Endothelial cell of umbilical vein (primary cell): ENCODE measurements at places on chromosomes 4 and X. TPM values are rescaled to one million over a fixed set of nuclear protein-coding genes. Genes with fewer than 3 reads are reported as not detected.

DNA sequence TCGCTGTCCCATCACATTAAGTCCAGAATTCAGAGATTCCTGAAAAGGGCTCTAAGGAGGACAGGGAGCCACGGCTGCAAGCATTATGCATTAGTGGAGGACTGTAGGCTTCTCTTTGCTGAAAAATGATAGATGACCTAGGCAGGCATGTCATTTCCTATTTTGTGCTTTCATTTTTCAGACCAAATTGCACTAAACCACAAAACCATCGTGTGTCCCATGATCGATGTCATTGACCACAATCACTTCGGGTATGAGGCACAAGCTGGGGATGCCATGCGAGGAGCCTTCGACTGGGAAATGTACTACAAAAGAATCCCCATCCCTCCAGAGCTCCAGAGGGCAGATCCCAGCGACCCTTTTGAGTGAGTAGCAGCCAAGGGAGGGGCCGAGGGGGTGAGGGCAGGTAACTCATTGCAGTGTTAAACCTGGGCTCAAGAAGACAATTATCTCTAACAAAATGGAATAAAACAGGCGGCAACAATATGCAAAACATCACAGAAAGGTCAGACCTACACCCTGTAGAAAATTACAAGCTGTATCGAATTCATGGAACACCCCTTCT is 355.2 kb upstream of the GALNT7 start:
- DNase-seq, result no peak

GRCh38 chrX:39652336-39652735 is 445.4 kb downstream of the BCOR start:
- peak; percentile 1 for DNase-seq

- no peak for DNase-seq
Measured at GRCh38 chr4:153706519-153706918, 22.4 kb downstream of the TLR2 start.

GRCh38 chr4:161952382-161952781 is 211.4 kb downstream of the FSTL5 start:
- DNase-seq, result peak; percentile 47

DNA sequence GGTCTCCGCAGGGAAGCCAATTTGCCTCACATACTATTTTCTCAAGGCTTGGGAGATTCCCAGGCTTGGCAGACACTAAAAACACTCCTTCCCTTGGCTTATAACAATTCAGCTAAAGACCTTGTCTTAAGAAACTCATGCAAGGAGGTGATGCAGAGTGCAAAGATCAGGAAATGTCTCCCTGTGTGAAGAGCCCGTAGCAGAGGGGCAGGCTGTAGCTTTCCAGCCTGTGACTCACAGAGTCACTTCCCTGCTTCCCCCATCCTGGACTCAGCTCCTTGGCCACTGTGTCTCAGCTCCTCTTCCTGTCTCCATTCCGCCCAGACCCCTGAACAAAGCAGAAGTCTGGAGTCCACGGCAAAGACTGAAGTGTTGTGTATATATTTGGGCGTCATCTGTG is 56.1 kb downstream of the KDR start:
- peak; percentile 95 for DNase-seq

DNA sequence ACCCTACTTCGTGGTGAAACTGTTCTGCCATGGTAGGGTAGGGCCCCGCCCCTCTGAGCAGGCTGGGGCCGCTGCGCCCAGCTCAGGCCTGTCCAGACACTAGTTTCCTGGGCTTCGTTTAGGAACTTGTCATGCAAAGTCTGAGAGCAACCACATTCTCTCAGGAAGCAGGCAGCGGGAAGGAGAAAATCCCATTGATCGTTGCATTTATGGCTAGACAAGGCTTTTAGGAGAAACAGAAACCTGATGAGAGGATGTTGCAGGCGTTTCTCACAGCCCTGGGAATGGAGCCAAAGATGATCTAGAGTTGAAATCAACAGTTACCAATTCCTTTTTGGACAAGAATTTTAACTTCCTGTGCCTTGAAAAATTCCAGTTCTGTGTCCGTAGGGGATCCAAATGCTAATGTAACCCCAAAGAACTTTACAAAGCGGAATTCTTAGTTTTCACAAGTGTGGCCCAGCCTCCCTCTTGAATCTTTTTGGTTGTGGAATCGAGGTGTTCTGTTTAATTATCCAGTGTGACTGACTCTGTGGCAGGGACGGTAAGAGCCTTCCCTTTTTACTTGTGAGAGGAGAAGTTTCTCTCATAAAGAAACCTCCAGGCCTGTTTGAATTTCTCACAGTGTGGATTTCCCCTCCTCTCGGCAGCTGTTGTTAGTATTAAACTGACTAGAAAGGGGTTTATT is 4.5 kb upstream of the CXCL9 start:
- DNase-seq, result peak; percentile 40

DNA sequence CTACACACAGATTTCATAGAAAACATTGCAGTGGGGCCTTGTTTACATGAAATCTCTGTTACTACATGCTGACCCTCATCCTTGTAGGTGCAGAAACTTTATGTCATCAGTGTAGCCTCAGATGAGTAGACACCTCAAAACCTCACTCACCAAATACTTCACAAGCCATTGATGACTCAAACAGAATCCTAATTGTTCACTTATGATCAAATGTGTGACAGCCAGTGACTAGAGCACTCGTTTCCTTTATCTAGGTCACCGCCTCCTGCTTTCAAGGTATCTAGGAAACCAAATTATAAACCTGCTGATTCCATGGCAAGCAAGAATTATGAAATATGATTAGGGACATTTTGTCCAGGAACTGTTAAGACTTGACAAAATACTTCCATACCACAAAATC is 255.8 kb upstream of the GPRIN3 start:
- no peak for DNase-seq

- DNase-seq, result no peak
Measured at GRCh38 chr4:160510928-160511327, 1408.0 kb downstream of the RAPGEF2 start.

DNA sequence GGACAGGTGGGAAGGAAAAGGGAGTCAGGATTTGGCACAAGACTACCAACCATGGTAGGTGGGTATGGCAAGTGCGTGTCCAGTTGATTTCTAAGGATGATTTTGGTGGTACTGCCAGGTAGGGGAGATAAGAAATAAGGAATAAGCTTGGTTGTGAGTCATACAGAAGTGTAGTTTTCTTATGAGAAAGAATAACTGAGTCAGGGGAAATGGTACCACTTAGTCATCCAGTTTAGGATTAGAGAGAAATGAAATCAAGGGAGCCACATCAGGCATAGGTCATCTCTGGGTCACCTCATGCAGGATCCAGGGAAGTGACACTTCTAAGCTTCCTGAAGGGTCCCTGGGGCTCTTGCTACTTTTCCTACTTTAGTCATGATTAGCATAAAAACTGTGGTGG is 107.1 kb upstream of the C1GALT1C1 start:
- peak; percentile 80 for DNase-seq

- DNase-seq, result no peak
Measured at GRCh38 chr4:34516524-34516923, 1727.8 kb downstream of the ARAP2 start.

- no peak for DNase-seq
Measured at GRCh38 chr4:174794543-174795094, 34.4 kb downstream of the GLRA3 start.

GRCh38 chr4:109701566-109702410 is 1.5 kb downstream of the CASP6 start:
- peak; percentile 39 for DNase-seq

- peak; percentile 33 for DNase-seq
Measured at GRCh38 chrX:37825215-37825842, 22.0 kb downstream of the DYNLT3 start.

DNA sequence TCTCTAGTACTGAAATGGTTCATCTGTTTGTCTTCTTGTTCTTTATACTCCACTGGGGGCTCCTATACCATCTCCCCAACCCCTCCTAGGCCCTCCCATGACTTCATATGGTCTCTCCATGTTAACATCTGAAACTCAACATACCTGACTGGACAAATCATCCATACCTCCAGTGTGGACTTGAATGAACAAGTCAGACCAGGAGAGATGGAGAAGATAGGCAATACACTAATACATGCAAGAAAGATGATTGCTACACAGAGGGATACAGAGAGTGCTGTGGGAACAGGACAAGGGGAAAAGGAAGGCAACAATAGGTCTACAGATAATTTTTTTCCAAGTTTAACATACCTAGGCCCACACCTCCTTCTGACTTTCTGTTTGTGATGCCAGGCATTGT is 175.1 kb downstream of the FHIP1A start:
- no peak for DNase-seq

DNA sequence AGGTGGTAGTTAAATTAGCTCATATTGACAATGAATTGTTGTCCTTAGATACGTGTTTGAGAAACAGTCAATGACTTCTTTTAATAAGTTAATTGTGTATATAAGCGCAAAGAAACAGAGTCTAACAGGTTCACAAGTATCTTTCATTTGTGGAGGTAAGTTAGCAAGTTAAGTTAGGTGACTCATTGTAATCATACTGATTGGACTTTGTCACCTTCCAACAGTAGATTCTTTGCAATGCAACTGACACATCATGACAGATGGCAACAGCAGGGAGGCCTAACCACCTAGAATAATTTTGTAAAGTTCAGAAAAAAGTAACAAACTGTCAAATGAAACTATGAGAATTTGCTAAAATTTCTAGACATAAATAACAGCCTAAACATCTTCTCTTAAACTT is 207.6 kb upstream of the PITX2 start:
- DNase-seq, result no peak

DNA sequence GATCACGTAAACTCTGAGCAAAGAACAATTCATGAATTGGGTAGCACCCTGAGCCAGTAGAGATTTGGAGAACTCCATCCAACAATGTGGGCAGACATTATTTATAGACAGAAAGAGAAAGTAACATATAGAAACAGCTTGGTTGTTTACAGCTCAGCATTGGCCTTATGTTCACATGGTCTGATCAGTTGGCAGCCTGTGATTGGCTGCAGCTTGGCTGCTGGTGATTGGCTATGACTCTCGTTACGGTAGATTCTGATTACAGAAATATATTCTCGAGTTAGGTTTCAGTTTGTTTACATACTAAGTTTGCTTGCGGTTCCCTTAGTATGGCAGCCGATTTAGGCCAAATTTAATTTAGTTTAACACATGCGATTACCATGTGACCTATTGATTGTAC is 663.4 kb downstream of the RAPGEF2 start:
- DNase-seq, result no peak

- no peak for DNase-seq
Measured at GRCh38 chr4:13142191-13142590, 341.9 kb downstream of the RAB28 start.

GRCh38 chr4:169410839-169411770 is 140.3 kb upstream of the SH3RF1 start:
- peak; percentile 18 for DNase-seq

DNA sequence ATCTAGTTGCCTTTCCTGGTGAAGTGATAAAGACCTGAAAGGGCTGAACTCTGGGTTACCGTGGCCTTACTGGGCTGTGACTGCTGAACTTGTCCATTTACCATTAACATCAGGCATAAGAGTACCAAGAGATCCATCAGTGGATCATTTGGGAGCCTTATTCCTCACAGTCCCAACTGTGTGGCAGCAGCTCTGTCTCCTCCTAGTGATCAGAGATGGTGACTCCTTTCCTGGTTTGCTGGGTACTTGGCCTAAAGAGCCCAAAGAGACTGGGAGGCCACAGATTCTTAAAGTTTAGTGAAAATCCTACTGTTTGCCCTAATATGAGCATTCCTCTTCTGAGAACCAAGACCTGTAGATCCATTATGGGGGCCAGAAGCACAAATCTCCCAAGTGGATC is 56.3 kb upstream of the ATP6AP2 start:
- no peak for DNase-seq

GRCh38 chrX:124938715-124939114 is 381.0 kb upstream of the TEX13C start:
- no peak for DNase-seq

GRCh38 chr4:139603576-139604410 is 47.8 kb upstream of the SETD7 start:
- peak; percentile 61 for DNase-seq

- DNase-seq, result no peak
Measured at GRCh38 chr4:22093126-22093525, 144.6 kb upstream of the KCNIP4 start.

GRCh38 chr4:169849456-169849855 is 91.7 kb upstream of the HPF1 start:
- DNase-seq, result no peak

DNA sequence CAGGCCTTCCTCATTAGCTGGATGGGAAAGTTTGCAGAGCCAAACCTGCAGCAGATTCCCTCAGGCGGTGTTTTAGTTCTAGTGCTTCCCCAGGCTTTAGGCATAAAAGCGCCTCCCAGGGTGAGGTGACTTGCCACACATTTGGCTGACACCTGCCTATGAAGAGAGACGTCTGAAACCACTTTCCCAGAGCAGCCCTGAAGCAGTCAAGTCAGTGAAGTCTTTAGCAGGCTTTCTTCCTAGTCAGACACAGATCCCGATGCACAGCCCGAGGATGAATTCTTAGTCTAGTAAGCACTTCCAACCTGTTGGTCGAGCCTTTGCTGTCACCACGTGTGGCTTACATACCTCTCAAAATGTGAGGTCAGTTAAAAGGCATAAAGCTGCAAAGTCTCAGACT is 484.1 kb downstream of the SMARCA1 start:
- no peak for DNase-seq

DNA sequence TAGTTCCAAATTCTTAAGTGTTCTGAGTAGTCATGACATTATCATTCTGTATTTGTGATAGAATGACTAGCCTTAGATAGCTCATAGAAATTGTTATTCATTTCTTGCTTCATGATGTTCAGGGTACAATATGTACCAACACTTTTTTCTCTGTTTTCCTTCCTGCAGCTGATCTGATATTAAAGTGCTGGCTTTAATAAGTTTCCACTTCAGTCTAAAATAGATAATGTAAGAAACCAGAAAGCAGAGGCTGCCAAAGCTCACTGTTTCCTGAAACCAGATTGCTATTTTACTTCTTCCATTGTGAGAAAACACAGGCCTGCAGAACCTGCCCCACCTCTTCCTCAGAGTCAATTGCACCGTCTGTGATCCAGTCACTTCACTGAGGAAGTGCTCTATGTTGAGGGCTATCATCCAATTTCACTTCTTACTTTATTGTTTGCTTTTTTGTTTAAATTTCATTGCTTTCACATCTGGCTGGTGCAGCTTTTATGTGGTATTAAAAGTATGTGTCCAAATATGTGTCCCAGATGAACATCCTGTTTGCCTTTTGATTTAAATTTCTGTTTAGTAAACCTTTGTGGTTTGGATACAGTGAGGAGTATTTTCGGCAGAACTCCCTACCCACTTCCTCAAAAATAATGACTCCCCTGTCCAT is 652.1 kb downstream of the ANKRD50 start:
- peak; percentile 90 for DNase-seq

Gene OPHN1
- 6.2 and 6.7 TPM in 2 replicates for total RNA-seq

Gene HTR2C
- not detected in 2 replicates for total RNA-seq

Gene TRIM60
- total RNA-seq, result not detected in 2 replicates

Gene PDGFC
- 5.3 and 6.7 TPM in 2 replicates for total RNA-seq

Gene FUNDC1
- 9.7 and 15.4 TPM in 2 replicates for total RNA-seq

Gene PAGE5
- total RNA-seq, result not detected in 2 replicates

Gene PABPC5
- total RNA-seq, result 0.42 and 0.44 TPM in 2 replicates

Gene IL21
- total RNA-seq, result not detected in 2 replicates

Gene CXCL1
- total RNA-seq, result 9.0 and 20.0 TPM in 2 replicates

Gene ARMCX5
- 8.8 and 10.3 TPM in 2 replicates for total RNA-seq

Gene RPL10
- 2,493 and 2,979 TPM in 2 replicates for total RNA-seq

Gene FAM9B
- total RNA-seq, result not detected in 2 replicates
